Fibroblast of mammary gland (primary cell): ENCODE measurements at places on chromosomes 13 and 19.

DNA sequence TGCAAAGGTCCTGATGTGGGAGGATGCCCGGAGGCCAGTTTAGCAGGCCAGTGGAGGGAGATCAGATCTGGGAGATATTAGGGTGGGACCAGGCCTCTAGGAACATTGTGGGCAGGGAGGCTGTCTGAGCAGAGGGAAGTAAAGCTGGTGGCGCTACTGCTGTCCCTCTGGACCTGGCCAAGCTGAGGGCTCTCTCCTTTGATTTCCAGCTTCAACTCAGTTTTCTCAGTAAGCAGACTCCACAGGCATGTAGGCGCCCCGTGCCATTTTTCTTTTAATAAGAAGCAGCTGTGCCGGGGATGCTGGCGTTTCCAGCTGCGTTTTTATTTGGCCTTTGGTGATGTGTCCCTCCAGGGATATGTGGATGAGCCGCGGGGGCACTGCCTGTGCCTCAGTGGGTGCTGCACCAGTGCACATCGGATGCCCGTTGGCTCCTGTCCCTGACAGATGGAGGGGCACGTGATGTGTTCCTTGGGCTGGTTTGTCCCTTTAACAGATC is 6.7 kb downstream of the DNM2 start:
- peak; percentile 60 for DNase-seq

DNA sequence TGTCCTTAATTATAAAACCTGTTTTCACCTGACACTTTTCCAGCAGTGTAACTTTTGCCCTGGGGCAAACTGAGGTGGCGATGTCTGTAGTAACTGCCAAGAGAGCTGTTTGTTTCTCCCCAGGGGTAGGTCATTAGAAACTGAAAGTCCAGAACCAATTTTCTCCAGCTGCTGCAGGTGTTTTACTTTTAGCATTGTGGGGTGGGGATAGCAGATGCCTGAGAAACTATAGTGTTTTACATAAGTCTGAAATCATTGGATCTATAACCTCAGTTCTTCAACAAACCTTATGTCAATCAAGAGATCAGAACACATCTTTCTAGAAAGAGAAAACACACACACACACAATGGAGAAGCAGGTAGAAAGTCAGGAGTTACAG is 92.7 kb downstream of the LHFPL6 start:
- DNase-seq = no peak

DNA sequence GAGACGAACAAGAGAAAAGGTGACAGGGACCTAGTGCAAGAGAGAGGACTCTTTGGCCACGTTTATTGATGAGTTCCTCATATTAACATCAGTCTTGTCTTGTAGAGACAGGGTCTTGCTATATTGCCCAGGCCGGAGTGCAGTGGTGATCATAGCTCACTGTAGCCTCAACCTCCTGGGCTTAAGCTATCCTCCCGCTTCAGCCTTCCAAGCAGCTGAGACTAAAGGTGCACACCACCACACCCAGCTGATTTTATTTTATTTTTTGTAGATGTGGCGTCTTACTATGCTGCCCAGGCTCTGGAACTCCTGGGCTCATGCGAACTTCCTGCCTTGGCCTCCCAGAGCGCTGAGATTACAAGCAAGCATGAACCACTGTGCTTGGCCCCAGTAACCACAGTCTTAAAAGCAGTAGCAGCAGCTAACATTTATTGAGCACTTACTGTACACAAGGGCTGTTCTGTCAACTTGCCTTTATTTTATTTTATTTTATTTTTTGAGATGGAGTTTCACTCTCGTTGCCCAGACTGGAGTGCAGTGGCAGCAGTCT is 1.1 kb upstream of the SH2D3A start:
- no peak for DNase-seq

DNA sequence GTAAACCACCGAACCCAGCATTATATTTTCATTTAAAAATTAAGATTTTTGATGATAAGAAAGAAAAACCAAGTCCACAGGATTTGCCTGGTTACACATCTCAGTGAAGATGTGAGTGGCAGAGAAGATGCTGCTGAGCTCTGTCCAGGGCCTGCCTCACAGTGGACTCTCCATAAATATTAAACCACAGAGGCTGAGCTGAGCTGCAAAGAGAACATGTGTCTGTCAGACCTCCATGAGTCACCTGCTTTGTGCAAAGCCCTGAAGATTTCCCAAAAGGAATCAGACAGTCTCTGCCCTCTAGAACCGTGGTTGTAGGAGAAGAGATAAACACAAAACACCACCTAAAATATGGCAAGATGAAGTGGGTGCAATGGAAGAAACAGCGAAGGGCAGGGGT is 127.2 kb upstream of the TSC22D1 start:
- DNase-seq = peak; percentile 85

GRCh38 chr13:41144576-41144975 is 12.0 kb upstream of the KBTBD6 start:
- DNase-seq = no peak

GRCh38 chr19:45994456-45994997 is 740 bp upstream of the CCDC61 start:
- DNase-seq = peak; percentile 23

DNA sequence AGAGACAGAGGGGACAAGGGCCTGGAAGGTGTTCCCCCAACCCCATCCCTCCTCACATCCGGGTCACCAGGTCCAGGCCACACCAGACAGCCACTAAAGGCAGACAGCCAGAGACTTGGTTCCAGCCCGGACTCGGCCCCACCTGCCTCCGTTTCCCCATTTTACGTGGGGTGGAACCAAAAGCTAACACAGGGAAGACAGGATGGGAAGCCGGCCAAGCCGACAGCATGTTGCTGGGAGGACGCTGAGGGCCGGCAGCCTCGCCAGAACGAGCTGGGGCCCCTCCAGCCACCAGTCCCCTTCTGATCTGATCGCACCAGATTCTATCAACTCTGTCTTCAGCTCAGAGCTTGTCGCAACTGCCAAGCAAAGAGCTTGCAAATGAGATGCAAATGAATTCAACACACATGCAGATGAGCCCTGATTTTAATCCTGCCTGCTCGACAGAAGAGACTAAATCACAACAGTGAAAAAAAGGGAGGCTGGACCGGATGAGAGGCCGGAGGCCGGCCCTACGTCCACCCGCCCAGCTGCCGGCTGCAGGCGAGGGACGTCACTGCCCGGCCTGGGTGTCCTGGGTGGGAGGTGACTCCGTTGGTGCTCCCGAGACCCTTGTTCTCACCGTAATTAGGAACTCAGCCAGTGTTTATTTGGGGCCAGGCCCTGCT is 17.5 kb upstream of the SHC2 start:
- no peak for DNase-seq

GRCh38 chr19:49781394-49781793 is 14.6 kb downstream of the AP2A1 start:
- DNase-seq = no peak

- DNase-seq = no peak
Observed at GRCh38 chr13:105552078-105552477, 983.4 kb downstream of the EFNB2 start.

DNA sequence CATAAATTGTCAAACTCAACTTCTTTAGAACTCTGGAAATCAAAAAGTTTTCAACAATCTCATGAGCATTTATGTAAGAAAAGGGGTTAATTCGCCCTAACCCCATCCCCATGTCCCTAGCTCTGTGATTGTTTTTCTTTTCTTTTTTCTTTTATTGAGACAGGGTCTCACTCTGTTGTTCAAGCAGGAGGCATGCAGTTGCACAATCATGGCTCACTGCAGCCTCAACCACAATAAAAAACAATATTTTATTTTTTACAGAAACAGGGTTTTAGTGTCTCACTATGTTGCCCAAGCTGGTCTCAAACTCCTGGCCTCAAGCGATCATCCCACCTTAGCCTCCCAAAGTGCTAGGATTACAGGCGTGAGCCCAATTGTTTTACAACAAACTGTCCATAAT is 16.7 kb downstream of the VWA8 start:
- peak; percentile 13 for DNase-seq

DNA sequence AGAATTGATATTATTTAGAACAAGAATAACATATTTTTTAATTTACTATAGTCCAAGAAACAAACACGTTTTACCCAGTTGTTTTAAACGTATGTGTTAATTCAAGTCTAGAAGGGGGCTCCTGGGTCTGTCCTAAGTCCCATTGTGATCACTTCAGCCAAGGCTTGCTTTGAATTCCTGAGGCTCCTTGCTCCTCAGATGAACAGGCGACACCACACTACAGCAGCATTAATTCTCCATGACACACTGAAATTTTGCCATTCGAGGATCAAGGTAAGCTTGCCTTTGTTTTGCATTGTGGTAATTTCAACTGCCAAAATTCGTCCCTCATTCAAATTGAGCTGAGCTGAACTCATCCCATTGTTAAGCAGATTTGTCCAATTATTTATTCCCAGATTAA is 1442.6 kb downstream of the SLITRK5 start:
- no peak for DNase-seq

DNA sequence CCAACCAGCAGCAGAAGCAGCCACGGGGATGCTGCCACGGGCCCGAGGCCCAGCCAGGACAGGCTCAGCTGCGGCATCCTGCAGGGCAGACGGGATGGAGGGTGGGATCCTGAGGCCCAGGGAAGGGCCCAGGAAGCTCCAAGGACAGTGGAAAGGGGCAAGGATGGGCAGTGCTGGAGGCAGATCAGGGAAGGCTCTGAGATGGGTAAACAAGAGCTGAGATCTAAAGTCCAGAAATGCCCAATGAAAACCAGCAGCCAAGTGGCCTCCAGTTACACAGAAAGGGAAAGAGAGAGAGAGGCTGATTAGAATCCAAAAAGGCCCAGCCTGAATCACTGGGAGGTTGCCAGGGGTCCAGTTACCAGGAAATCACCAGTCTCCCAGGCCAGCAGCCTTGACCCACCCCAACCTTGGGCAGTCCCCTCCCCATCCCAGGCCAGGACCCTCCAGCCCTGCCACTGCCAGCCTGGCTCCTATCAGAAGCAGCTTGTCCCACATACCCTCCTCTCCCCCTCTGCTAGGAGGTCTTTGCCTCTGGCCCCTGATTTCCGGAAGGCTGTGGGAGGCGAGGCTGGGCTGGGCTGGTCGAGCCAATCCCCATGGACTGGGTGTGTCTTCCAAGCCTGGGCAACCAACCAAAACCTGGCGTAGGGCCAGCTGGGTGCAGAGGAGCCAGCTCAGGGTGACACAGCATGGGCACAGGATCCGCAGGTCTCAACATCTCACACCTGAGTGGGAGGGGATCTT is at the start of gene CYP4F11:
Gene CYP4F11 (minus strand): TSS at position 198 of the 747 bp plus-strand sequence. CDS start 121 bp downstream, at position 77.
- DNase-seq = no peak

DNA sequence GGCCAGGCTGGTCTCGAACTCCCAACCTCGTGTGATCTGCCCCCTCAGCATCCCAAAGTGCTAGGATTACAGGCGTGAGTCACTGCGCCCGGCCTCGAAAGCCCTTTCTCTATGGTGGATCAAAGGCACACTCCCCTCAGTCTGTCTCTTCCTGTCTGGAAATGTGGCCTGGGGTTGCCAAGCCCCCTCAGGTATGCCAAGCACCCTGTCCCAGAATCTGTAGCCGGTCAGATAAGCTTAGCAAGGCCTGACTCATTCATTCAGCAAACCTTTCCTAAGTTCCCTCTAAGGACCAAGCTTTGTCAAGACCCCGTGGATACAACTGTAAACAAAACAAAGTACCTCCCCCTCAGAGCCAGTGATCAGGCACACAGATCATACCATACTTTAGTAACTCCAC is 14.1 kb downstream of the NUCB1 start:
- DNase-seq = no peak

- peak; percentile 23 for DNase-seq
Observed at GRCh38 chr19:10760273-10760944, 42.5 kb downstream of the DNM2 start.

DNA sequence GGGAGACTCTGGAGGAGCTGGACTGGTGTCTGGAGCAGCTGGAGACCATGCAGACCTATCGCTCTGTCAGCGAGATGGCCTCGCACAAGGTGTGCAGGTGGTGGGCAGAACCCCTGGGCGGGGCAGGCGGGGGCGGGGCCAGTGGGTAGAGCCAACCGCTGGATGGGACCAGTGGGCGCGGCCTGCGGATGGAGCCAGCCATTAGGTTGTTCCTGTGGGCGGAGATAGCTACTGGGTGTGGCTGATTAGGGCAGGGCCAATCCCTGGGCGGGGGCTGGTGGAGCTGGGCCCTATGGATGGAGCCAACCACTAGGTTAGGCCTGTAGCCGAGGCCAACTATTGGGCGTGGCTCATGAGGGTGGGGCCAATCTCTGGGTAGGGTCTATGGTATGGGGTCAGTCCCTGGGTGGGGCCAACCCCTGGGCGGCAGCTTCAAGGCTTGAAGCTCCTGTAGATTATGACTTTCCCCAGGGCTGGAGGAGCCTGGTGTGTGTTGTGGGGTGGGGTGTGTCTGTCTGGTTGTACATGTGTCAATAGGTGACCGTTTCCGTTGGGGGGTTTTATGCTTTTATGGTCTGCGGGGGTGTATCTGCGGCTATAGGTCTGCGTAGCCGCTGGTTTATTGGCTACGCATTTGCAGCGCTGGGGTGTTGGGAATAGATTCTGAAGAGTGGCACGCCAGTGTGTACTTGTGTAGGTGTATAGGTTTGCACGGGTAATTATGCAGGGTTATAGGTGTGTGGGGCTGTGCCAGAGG is 30.7 kb downstream of the PDE4A start:
- no peak for DNase-seq

GRCh38 chr19:55276720-55277430 is 3.0 kb downstream of the HSPBP1 start:
- DNase-seq = no peak

DNA sequence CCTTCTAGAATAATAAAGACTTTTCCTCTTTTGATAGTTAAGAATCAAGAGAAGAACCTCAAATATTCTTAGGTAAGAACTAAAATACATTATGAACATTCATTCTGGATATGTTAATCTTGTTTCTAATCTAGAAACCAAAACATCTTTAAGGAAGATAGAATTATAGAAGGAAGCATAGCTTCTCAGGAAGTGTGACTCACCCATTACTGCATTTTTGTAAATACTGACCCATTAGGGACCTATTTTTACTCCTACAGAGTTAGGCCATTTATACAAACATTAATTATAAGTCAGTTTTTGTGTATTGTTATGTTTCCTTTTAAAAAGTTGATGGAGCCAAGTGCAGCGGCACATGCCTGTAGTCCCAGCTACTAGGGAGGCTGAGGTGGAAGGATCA is 147.1 kb downstream of the NUFIP1 start:
- DNase-seq = peak; percentile 63

DNA sequence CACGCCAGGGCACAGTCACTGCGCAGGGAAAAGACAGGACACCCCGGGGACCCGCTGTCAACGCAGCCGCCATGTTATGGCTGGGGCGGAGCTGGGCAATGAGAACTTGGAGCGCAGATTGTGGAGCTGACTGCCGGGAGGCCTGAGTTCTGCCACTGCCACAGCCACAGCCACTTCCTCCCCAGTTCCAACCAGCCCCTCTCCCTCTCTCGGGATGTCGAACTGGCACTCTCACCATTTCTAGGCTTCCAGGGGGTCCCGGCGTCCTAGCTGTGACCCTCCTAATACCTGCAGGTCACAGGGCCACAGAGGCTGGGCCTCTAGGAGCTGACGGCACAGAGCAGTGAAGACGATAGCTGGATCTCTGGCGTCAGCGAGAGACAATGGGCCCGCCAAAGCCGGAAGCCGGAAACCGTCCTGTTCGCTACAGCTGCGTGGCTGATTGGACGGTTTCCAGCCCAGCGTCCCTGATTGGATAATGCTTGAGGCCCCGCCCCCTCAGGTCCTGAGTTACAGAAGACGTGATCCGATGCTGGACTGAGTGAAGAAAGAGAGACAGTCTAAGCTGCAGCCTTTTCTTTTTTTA is at the start of gene ZNF506:
Gene ZNF506 (minus strand): TSS at position 385 of the 586 bp plus-strand sequence. CDS start 147 bp downstream, at position 238.
- peak; percentile 97 for DNase-seq
